ENCODE measurements at places on chromosomes 11 and 22.

- no peak for DNase-seq
Observed at GRCh38 chr22:20028855-20029549, 8.1 kb downstream of the TANGO2 start.

- peak; percentile 56 for DNase-seq
Observed at GRCh38 chr11:65777821-65778361, 2.9 kb downstream of the AP5B1 start.

DNA sequence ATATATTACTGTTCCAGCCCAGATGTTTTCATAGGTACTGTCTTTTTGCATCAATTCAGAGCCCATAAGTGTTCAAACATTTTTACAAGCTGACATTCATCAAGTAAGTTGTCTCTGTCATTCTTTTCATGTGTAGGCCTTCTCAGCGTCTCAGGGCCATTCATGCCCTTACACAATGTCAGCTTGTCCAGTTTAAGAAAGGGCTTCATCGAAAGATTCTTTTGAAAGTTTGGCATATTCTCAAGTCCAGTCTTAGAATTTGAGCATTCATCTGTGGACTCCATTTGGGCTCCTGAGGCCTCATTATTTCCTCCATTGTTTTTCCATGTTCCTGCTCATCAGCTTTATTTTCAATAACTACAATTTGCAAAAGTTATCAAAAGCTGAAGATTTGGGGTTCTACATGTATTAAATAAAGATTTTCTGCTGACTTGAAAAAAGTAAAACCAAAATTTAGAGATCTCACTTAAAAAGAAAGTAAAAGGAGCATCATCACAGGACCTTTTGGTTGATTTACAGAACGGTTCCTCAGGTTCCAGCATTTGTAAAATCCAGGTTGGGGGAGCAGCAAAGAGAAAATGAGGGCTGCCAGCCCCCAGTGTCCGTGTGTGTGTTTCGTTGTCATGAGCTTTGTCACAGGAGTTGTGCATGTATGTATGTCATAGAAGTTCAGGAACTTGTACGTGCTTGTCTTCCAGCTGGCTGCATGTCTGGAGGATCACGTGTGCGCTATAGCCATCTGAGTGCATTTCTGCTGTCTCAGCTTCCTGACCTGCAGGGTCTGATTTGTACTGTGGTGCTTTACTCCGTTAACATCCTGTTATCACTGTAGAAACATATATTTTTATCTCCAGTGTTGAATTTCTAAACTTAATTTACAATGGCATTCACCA is 15.6 kb downstream of the MOV10L1 start:
- DNase-seq, result no peak

GRCh38 chr22:20436307-20436767 is 1.3 kb downstream of the SCARF2 start:
- DNase-seq, result no peak

DNA sequence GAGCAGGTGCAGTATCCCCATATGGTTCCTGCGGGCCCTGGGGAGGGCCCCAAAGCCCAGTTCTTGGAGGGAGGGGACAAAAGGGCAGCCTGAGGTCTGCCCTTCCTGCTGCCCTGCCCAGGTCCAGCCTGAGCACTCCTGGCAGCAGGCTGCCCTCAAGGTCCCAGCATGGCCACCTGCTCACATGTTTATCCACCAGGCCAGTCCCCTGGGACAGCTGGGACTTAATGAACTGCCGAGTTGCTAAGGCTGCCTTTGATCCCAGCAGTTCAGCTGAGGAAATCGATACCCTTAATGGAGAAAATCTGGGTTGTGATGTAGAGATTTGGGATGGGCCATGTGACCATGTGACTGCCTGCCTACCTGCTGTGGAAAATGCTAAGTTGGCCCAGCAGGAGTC is 146.2 kb downstream of the TRIM29 start:
- DNase-seq, result no peak
